ENCODE measurements at places on chromosomes 4 and X. TPM values are rescaled to one million over a fixed set of nuclear protein-coding genes. Genes with fewer than 3 reads are reported as not detected.
A peak's percentile ranks its signal among the peaks of the same experiment; 100 is the strongest.

- H3K27ac ChIP-seq: peak overlapping the region; percentile 64
- H3K36me3 ChIP-seq: peaks cover 29% of the 10 kb centered on the region
Measured at GRCh38 chr4:118759481-118759880, 74.3 kb downstream of the METTL14 start.

DNA sequence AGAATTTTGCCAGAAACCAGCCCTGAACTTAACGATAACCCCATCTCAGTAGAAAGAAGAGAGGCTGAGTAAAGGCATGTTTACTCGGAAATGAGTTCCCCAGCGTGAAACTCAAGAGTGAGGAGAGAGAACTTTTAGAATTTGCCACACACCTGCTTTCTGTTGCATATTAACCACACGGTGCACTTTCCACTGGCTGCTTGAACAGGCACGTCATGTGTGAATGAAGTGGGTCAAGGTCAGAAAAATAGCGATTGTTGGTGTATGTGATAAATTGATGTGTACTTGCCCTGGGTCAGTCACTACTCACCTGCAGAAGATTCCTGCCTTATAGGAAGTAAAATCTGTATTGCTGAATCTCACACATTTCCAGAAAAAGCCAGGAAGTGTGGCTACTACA is 395.7 kb downstream of the TRIML1 start:
- H3K4me1 ChIP-seq: no peaks in the 10 kb centered on the region
- no peak overlapping the region for H3K27ac ChIP-seq
- no peaks in the 10 kb centered on the region for H3K36me3 ChIP-seq

- peak overlapping the region; percentile 52 for H3K27ac ChIP-seq
- H3K27me3 ChIP-seq: no peaks in the 10 kb centered on the region
- H3K4me3 ChIP-seq: no peak overlapping the region
- peaks cover 11% of the 10 kb centered on the region for H3K4me1 ChIP-seq
- no peak for DNase-seq
- peaks cover 5% of the 10 kb centered on the region for H3K36me3 ChIP-seq
Measured at GRCh38 chr4:85675076-85676049, 200.4 kb downstream of the ARHGAP24 start.

DNA sequence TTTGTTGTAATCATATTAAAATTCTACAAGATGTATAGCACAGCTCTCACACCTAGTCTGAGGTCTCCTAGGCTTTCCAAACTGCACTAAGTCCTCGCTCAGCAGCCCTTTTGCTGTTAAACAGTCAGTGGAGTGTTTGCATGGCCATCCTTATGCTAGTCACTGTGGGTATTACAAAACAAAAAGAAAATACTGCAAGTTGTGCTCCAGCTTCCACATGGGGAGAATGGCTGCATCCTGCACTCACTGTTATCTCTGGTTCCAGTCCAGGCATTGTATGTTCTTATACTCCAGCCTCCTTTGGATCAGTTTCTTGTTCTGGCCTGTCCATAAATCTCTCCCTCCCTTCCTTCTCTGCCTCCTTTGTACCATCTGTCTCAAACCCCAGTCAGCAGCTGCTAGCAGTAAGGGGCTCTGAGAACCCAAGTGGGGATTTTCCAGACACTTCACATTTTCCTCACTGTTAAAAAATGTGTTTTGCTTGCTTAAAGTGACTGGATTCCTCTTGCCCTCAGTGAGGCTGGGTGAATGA is 38.5 kb upstream of the BMP15 start:
- no peaks in the 10 kb centered on the region for H3K36me3 ChIP-seq
- no peak overlapping the region for H3K4me3 ChIP-seq
- no peaks in the 10 kb centered on the region for H3K27me3 ChIP-seq
- H3K27ac ChIP-seq: no peak overlapping the region
- no peaks in the 10 kb centered on the region for H3K4me1 ChIP-seq

GRCh38 chrX:118502161-118502789 is 6.7 kb downstream of the DOCK11 start:
- no peak for DNase-seq
- no peaks in the 10 kb centered on the region for H3K27me3 ChIP-seq
- H3K36me3 ChIP-seq: no peaks in the 10 kb centered on the region
- no peak overlapping the region for H3K4me3 ChIP-seq
- H3K27ac ChIP-seq: peak overlapping the region; percentile 69

- H3K27me3 ChIP-seq: no peaks in the 10 kb centered on the region
- H3K27ac ChIP-seq: no peak overlapping the region
- H3K4me3 ChIP-seq: no peak overlapping the region
- H3K36me3 ChIP-seq: no peaks in the 10 kb centered on the region
- no peak for DNase-seq
- no peaks in the 10 kb centered on the region for H3K4me1 ChIP-seq
Measured at GRCh38 chr4:108512615-108513505, 107.5 kb upstream of the RPL34 start.

DNA sequence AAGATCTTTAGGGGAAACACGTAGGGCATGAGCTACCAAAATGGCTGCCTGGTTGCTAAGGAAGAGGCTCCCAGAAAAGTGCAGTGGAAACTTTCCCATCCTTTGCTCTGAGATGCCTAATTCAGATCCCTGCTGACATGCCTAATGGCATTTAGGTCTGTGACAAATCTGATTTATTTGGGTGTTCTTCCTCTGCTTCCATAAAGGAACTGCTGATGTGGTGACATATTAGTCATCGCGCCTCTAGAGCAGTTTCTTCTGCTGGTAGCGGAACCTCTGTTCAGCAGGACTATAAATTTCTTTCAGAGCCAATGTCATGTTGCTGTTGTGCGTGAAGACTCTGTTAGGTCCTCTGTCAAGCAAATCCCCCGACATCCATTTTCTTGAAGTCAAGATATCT is 310.0 kb downstream of the PDHA2 start:
- no peaks in the 10 kb centered on the region for H3K36me3 ChIP-seq
- H3K4me3 ChIP-seq: no peak overlapping the region
- no peaks in the 10 kb centered on the region for H3K4me1 ChIP-seq

DNA sequence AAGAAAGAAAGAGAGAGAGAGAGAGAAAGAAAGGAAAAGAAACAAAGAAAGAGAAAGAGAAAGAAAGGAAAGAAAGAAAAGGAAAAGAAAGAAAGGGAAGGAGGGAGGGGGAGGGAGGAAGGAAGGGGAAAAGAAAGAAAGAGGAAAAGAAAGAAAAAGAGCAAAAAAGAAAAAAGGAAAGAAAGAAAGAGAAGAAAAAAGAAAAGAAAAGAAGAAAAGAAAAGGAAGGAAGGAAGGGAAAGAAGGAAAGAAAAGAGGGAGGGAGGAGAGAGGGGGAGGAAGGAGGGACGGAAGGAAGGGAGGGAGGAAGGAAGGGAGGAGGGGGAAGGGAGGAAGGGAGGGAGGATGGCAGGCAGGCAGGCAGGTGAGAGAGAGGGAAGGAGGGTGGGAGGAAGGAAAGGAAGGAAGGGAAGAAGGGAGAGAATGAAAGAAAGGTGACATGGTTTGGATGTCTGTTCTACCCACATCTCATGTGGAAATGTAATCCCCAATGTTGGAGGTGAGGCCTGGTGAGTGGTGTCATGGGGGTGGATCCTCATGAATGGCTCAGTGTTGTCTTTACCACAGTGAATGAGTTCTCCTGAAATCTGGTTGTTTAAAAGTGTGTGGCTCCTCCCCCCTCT is 83.0 kb upstream of the DCLK2 start:
- no peak for DNase-seq
- H3K27ac ChIP-seq: no peak overlapping the region
- no peaks in the 10 kb centered on the region for H3K36me3 ChIP-seq
- H3K4me1 ChIP-seq: peaks cover 7% of the 10 kb centered on the region
- no peak overlapping the region for H3K4me3 ChIP-seq

DNA sequence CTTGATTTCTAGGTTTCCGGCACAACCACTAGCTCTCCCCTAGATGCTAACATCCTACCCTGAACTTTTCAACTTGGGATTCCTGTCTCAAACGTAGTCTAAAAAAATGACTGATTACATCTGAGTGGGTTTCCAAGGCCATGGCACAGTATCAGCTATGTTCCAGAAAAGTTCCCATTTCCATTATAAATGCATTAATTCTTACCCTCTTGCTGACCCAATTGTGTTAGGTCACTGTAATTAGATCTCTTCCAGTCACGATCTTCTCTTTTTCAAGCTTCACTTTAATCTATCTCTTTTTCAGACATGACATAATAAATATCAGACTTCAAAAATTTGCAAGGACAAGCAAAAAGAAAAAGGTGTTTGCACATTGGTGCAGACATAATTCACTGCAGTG is 50.6 kb upstream of the PDE5A start:
- no peaks in the 10 kb centered on the region for H3K36me3 ChIP-seq
- H3K4me3 ChIP-seq: no peak overlapping the region
- no peaks in the 10 kb centered on the region for H3K27me3 ChIP-seq
- no peak overlapping the region for H3K27ac ChIP-seq

GRCh38 chrX:96425200-96425599 is 259.4 kb upstream of the DIAPH2 start:
- no peak overlapping the region for H3K4me3 ChIP-seq
- peaks cover 11% of the 10 kb centered on the region for H3K27me3 ChIP-seq

- H3K27me3 ChIP-seq: no peaks in the 10 kb centered on the region
- peaks cover 35% of the 10 kb centered on the region for H3K4me1 ChIP-seq
- no peaks in the 10 kb centered on the region for H3K36me3 ChIP-seq
Measured at GRCh38 chr4:119284876-119285780, 36.8 kb downstream of the FABP2 start.

- no peaks in the 10 kb centered on the region for H3K27me3 ChIP-seq
- DNase-seq: no peak
- H3K36me3 ChIP-seq: no peaks in the 10 kb centered on the region
- H3K27ac ChIP-seq: no peak overlapping the region
- no peaks in the 10 kb centered on the region for H3K4me1 ChIP-seq
Measured at GRCh38 chr4:96352051-96352517, 512.2 kb downstream of the PDHA2 start.

GRCh38 chrX:110055616-110056015 is 52.7 kb downstream of the TMEM164 start:
- H3K4me1 ChIP-seq: no peaks in the 10 kb centered on the region
- no peak overlapping the region for H3K27ac ChIP-seq
- no peaks in the 10 kb centered on the region for H3K27me3 ChIP-seq

DNA sequence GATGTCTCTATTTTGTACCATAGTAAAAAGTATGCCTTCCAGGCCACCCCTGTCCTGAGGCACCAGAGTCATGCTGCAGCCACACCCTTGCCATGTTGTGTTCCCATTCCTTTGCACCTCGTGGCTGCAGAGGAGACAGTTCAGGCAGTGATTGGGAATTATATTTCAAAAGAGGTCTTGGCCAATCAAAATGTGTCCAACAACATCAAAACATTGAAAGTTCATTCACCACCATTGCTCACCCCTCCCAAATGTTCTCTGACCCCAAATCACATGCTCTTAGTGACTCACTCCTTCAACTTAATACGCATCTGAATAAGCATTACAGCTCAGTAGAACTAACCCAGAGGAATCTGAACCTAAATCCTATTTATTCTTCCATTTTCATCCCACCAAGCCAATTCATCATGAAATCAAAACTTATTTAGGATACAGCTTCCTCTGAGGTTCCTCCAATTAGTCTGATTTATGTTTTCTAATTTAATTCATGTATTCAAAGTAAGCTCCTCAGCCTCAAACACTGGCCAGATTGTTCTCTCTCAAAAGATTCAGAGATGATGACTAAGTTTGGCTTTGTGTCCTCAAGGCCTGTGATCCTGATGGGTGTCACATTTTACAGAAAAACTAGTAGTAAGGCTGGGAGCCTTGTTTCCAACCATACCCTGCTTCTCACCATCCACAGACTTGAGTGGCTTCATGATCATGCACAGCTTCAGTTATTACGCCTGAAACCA is 323.2 kb upstream of the INTU start:
- H3K27ac ChIP-seq: no peak overlapping the region
- no peak overlapping the region for H3K4me3 ChIP-seq
- H3K36me3 ChIP-seq: no peaks in the 10 kb centered on the region
- DNase-seq: no peak

- DNase-seq: no peak
- no peaks in the 10 kb centered on the region for H3K4me1 ChIP-seq
- H3K36me3 ChIP-seq: no peaks in the 10 kb centered on the region
- peak overlapping the region; percentile 39 for H3K27ac ChIP-seq
- no peaks in the 10 kb centered on the region for H3K27me3 ChIP-seq
Measured at GRCh38 chr4:184019667-184020623, 114.8 kb downstream of the STOX2 start.

DNA sequence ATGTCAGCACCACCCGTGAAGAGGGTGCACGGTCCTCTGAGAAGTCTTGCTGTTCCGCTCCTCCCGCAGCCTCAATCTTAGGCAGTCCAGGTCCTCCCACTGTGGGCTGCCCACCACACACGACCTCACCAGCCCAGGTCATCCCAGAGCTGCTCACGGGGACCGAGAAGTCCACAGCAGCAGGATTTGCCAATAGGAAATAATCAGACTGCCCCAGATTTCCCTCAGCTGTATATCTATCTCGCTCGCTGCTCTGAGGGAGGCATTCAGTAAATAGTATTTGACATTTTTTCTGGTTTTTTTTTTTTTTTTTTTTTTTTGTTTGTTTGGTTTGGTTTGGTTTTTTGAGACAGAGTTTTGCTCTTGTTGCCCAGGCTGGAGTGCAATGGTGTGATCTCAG is 83.8 kb downstream of the STOX2 start:
- no peaks in the 10 kb centered on the region for H3K4me1 ChIP-seq
- no peak overlapping the region for H3K4me3 ChIP-seq

DNA sequence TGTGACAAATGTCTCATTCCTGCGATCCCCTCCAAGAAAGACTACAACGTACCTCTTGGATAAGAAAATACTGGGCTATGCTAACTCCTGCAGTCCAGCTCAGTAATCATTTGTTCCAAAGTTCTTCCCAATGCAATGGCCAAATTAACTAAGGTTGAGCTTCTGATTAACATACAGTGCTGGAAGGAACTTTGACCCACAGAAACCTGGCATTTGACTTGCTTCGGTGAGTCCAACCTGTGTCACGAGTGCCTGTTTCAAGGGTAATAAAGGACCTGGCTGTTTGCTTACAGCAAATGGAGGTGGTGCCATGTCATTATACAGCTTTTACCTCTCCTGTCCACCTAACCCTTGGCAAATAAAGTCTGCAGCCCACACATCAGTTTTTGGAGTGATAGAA is 83.2 kb downstream of the RBM47 start:
- peaks cover 48% of the 10 kb centered on the region for H3K4me1 ChIP-seq
- no peak overlapping the region for H3K4me3 ChIP-seq
- no peaks in the 10 kb centered on the region for H3K27me3 ChIP-seq

- no peak overlapping the region for H3K4me3 ChIP-seq
- H3K4me1 ChIP-seq: no peaks in the 10 kb centered on the region
- no peaks in the 10 kb centered on the region for H3K27me3 ChIP-seq
Measured at GRCh38 chr4:37540486-37540885, 145.7 kb downstream of the RELL1 start.

GRCh38 chrX:8987672-8988250 is 46.2 kb downstream of the FAM9B start:
- no peak overlapping the region for H3K27ac ChIP-seq
- H3K4me1 ChIP-seq: no peaks in the 10 kb centered on the region
- peak; percentile 54 for DNase-seq
- H3K4me3 ChIP-seq: no peak overlapping the region
- H3K27me3 ChIP-seq: no peaks in the 10 kb centered on the region
- no peaks in the 10 kb centered on the region for H3K36me3 ChIP-seq

GPRASP3 gene
- 0.37 TPM for polyA plus RNA-seq

MAGEC1 gene
- not detected for polyA plus RNA-seq

GPRIN3 gene
- polyA plus RNA-seq: 2.0 TPM

DRP2 gene
- polyA plus RNA-seq: 0.02 TPM

NUDT11 gene
- 0.17 TPM for polyA plus RNA-seq
